ENCODE measurements at places on chromosomes 11 and 22. TPM values are rescaled to one million over a fixed set of nuclear protein-coding genes. Genes with fewer than 3 reads are reported as not detected.

DNA sequence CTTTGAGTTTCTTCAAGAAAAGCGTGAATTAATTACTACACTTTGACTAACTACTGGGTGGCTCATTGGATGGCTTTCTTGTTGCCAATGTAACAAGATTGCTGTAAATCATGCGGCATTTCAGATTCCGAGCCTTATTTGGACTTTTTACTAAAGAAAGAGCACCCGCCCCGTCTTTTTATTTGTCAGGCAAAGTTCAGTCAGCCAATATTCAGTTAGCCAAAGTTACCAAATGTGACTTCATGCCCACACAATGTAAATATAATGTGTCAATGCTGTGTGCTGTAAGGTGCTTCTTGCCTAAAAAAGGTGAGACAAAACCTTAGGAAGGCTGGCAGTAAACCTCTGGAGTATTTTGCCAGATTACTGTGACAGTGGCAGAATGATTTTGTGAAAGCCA, 14.8 kb downstream of the FLI1 start:
- DNase-seq = no peak

Gene FOXRED2
- polyA plus RNA-seq = 17.3 TPM

- DNase-seq = no peak
Measured at GRCh38 chr22:38865201-38866023, 6.6 kb downstream of the CBX6 start.

GRCh38 chr11:856397-856796, 13.7 kb downstream of the TSPAN4 start:
- DNase-seq = no peak

GRCh38 chr22:26570864-26571525, 18.9 kb downstream of the TPST2 start:
- no peak for DNase-seq

Gene LRRC32
- polyA plus RNA-seq = 25.4 TPM
